ENCODE measurements at places on chromosomes 16 and 17.
A peak's percentile ranks its signal among the peaks of the same experiment; 100 is the strongest.

DNA sequence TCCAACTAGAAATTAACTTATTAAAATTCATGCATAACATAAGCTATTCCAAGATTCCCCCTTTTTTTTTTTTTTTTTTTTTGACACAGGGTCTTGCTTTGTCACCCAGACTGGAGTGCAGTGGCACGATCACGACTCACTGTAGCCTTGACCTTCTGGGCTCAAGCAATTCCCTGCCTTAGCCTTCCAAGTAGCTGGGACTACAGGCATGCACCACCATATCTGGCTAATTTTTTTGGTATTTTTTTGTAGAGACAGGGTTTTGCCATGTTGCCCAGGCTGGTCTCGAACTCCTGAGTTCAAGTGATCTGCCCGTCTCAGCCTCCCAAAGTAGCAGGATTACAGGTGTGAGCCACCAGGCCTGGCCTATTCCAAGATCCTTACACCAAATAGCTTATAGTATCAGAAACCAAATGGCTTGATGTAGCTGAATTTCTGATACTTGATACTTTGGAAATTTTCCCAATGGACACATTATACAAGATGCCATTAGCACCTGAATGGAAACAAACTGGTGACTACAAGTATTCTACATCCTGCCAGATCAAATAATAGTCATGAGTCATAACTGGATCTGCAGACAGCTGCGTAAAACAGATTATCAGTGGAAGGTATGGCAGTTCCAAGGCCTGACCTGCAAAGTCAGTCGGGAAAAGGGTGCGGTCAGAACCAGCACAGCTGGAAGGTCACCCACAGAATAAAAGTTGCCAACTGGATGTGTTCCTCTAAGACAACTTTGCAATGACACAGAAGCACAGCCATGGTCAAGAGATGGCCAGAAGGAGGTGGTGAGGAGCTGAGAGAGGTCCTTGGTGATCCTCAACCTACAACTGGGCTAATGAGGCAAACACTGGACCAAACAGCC lies 14.5 kb downstream of the TUBG1 start:
- no peak for DNase-seq

DNA sequence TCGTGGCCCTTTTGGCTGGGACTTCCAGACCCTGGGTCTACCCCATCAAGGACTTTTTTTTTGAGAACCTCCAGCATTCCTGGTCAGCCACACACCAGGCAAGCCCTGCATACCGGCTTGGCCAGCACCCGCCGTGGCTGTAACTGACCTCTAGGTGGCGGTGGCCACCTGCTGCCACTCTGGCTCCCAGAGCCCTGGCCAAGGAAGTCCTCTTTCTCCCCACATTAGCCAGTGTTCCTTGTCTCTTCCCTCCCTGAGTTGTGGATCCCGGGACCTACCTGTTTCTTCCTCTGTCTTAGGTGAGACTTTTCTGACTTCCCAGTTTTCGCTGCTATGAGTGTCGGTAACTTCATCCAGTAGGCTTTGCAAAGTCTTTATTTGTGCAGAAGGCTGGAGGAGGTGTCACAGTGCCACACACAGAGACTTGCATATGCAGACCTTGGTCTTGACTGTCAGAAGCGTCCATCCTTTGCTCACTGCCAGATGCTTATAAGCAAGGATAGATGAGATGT lies 348.3 kb downstream of the CPPED1 start:
- no peak for DNase-seq

DNA sequence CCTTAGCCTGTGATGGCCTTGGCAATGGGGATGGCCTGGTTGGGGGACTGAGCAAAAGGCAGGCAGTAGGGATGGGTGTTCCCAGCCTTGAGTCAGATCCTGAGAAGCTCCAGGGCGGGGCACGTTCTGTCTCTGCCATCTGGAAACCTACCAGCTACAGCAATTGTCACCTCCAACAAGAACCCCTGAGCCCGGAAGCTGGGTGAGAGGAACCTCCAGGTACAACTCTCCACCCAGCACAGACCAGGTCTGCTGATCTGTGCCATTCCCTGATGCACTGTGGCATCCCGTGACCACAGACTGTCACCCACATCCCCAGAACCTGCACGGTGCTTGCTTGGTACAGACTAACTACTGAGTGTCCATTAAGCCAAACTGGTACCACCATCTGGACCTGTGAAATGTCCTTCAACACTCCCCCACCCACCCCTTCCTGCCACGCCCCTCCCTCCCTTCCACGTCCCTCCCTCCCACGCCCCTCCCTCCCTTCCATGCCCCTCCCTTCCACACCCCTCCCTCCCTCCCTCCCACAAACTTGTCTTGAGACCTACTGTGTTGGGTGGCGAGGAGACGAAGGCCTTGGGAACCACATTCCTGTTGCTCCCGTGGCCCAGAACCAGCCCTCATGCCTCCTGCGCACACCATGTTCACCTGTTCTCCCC lies 16.6 kb downstream of the MYO15B start:
- DNase-seq: no peak

GRCh38 chr17:4165301-4166010 lies 22.5 kb downstream of the CYB5D2 start:
- no peak for DNase-seq

- no peak for DNase-seq
Observed at GRCh38 chr16:86727131-86727530, 148.8 kb downstream of the FOXL1 start.

DNA sequence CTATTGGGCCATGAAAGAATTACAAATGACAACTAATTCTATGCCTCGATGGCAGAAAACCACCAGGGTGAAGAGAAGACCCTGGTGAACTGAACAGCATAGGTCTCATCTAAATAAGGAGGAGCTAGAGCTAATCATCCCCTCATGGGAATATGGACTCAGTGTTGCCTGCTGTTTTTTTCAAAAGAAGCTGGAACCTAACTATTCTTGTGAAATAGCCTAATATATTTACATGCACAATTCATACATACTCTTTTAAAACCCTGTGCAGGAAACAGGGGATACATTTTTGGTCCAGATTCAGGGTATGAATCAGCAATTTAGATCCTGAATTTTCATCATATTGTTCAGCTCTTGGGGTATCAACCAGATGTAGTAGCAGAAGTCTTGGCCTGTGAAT lies 560.6 kb downstream of the TOX3 start:
- DNase-seq: no peak

DNA sequence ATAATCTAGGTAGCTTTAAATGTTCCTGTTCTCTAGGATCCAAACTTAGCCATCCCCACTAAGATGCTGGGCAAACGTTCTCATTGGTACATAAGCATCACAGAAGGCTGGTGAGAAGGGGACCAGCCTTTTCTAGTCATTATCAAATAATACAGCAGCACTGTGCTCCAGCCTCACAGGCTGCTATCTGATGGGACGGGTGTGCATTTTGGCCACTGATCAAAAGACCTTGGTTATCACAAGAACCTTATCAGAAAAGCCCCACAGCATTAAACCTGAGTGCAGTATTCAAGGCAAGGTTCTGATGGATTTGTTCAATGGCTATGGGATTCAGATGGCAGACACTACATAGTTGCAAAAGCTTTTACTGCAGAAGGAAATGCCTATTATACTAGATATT lies 19.1 kb upstream of the KPNB1 start:
- DNase-seq: no peak

GRCh38 chr17:42494673-42495072 lies 36.0 kb downstream of the ATP6V0A1 start:
- no peak for DNase-seq

- peak; percentile 85 for DNase-seq
Observed at GRCh38 chr16:3129137-3130131, 5.4 kb upstream of the ZNF213 start.

DNA sequence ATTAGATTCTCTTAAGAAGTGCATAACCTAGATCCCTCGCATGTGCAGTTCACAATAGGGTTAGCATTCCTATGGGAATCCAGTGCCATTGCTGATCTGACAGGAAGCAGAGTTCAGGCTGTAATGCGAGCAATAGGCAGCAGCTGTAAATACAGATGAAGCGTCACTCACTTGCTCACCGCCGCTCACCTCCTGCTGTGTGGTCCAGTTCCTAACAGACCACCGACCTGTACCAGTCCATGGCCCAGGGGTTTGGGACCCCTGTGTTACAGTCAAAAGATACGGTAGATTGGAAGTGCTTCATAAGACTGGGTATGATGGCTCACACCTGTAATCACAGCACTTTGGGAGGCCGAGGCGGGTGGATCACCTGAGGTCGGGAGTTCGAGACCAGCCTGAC lies 2.8 kb downstream of the STAT5A start:
- no peak for DNase-seq

DNA sequence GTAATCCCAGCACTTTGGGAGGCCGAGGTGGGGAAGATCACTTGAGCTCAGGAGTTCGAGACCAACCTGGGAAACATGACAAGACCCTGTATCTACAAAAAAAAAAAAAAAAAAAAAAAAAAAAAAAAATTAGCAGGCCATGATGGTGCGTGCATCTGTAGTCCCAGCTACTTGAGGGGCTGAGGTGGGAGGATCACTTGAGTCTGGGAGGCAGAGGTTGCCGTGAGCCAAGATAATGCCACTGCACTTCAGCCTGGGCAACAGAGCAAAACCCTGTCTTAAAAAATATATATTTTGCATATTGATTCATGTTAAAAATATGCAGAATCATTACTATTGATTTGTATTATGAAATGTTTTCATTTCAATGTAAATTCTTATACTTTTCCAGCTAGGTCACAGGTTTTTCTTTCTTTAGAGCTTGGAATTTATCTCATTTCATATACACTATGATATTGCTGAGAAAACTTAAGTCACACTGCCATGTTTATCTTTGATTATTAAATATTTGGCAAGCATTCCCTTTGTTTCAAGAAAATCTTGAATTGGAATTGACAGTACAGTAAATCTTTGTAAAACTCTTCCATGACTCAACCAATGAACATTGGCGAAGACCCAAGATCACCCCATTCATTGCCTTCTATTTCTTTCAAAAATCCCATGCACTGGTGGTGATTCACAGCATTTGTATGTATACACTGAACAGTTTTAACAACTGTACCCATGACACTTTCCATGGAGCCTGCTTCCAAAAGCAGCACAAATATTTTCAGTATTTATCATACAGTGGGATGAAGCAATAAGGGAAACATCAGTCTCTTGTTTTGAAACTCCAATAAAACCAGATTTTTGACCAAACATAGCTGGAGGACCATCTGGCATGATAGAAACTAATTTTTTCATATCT lies 83.5 kb upstream of the TNRC6A start:
- no peak for DNase-seq

DNA sequence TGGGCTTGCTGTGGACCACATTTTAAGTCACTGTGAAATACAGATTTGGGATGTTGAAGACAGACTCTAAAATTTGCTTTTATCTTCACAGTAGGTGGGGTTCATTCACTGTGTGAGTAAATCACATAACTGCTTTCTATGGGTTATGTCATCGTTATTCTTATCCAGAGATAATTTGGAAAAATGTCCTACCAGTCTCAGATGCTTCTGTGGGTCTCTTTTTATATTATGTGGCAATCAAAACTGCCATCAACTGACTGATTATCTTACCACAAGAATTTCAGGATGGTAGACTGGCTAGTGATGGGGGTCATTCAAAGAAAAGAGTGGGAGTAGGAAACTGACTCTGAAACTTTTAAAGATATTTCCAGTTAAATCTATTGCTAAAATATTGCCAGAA lies 3.1 kb downstream of the HSBP1 start:
- no peak for DNase-seq

GRCh38 chr16:57651344-57652333 lies 16.5 kb upstream of the ADGRG3 start:
- no peak for DNase-seq

GRCh38 chr16:67481561-67482232 lies 740 bp upstream of the ATP6V0D1 start:
- DNase-seq: peak; percentile 22

DNA sequence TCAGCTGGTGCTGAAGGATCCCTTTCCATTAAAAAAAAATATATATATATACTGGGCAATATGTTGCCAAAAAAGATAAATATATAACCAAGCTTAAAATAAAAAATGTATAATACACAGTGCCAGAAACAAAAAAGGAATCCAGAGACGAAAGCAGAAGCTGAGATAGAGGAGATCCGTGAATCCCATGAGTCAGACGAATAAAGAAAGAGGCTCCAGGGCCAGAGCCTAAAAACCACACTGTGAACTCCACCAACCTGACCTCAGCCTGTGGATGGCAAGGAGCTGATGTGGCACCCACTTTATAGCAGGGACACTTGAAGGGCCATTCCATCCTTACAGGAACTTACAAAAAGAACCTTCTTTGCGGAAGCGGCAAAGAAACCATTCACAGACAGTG lies 34.8 kb downstream of the PITPNM3 start:
- no peak for DNase-seq

DNA sequence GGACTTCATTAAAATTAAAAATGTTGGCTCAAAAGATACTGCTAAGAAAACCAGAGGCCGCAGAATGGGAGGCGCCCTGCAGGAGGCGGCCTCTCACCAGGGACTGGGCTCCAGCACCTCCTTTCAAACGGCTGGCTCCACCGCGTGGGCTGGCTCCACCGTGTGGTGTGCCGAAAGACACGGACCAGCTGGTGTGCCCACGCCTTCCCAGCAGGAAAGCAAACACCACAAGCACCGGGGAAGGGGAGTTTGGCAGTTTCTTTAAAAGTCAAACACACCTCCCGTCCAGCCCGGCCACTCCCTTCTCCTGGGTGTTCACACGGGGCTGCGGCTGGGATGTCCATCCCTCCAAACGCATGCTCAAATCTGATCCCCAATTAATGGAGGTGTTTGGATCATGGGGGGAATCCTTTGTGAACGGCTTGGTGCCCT lies 13.9 kb downstream of the HAGH start:
- DNase-seq: peak; percentile 30
